ENCODE measurements at places on chromosomes 1 and 21.

DNA sequence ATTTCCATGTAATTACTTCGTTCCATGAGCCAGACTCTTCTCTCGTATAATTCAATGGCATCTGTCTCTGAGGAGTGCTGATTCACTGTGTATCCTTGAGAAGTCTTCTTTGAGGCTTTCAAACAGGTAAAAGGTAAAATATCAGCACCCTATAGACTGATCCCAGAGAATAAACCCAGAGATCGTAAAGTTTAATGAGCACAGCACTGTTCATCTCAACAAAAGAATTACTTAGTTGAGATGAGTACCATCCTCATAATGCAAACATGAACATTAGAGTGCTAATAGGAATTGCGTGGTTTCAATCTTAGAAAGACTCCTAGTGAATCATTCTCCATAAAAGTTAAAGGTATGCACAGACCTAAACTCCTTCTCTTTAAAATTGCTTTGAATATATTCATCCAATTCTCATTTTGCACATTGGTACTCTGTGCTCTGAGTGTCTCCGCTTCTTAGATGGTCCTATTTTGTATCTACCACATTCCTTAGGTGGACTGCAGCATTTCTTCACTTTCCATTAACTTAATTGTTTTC is 97.2 kb downstream of the TBX15 start:
- DNase-seq, result no peak

DNA sequence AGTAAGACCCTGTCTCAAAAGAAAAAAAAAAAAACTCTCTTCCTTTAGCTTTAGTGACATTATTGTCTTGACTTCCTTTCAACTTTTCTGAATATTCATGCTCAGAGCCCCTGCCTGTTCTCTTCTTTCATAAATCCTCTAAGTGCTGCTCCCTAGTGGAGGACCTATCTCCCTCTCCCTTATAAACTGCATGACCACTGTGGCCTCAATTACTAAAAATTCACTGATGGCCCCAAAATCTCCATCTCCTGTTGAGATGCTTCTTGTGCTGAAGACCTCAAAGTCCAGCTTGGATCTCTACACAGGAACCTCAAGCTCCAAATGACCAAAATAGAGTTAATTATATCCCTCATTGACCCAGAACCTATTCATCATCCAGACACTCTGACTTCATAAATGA is 7.8 kb downstream of the ITLN1 start:
- DNase-seq, result no peak

DNA sequence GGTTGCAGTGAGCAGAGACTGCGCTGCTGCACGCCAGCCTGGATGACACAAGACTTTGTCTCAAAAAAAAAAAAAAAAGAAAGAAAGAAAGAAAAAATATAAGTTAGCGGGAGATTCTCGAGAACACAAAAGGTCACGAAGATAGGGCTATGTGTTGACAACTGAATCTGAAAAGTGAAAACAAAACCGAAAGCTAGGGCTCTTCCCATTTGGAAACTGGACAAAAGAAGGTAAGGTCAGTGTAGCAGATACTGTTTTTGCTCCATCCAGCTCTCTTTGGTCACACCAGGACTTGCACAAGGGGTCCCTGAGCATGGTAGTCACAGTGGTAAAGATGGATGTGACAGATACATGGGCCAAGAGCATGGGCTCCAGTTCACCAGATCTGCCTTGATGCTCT is 60.4 kb upstream of the MAP10 start:
- no peak for DNase-seq

DNA sequence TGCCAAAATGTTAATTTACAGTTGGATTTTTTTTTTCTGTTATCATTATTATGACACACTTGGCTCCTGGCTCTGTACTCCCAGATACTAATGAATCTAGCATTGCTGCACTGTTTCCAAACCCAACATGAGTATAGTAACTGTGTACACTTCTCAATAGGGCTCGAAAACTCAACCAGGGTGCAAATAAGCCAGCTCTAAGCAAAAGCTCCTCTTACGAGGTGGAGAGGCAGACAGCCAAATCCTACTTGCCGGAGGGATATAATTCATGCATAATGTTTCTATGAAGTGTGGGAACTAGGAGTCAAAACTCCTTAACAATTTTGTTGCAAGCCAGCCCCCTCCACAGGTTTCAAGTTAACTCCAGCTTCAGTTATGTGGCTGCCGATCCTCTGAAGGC is 510.4 kb upstream of the ZP4 start:
- no peak for DNase-seq

DNA sequence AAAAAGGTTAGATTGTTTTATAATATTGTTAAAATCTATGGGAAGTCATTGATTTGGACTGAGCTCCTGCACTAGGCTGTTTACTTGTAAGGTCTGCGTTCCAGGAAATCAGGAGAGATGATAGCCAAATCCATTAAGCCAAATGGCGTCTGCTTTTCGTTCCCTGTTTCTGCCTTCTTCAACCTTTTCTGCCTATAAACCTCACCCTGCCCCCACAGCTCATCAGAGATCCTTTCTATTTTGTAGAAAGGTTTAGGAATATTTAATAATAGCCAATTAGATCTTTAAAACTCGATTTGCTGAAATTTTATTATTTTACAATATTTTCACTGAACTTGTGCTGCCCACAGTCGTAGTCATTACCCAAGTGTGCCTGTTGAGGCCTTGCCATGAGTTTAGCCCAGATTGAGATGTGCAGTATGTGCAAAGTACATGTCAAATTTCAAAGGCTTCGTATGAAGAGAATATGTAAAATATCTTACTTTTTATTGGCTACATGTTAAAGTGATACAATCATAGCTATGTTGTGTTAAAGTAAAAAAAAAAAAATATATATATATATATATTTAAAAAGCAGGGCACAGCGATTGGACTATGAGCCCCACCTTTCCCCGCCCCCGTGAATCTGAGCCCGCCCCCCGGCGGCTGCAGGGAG is 444 bp upstream of the IARS2 start:
- no peak for DNase-seq

GRCh38 chr1:234212764-234213657 is 160.2 kb upstream of the COA6 start:
- DNase-seq, result peak; percentile 39

- DNase-seq, result no peak
Measured at GRCh38 chr1:169486281-169487051, 722 bp upstream of the SLC19A2 start.

DNA sequence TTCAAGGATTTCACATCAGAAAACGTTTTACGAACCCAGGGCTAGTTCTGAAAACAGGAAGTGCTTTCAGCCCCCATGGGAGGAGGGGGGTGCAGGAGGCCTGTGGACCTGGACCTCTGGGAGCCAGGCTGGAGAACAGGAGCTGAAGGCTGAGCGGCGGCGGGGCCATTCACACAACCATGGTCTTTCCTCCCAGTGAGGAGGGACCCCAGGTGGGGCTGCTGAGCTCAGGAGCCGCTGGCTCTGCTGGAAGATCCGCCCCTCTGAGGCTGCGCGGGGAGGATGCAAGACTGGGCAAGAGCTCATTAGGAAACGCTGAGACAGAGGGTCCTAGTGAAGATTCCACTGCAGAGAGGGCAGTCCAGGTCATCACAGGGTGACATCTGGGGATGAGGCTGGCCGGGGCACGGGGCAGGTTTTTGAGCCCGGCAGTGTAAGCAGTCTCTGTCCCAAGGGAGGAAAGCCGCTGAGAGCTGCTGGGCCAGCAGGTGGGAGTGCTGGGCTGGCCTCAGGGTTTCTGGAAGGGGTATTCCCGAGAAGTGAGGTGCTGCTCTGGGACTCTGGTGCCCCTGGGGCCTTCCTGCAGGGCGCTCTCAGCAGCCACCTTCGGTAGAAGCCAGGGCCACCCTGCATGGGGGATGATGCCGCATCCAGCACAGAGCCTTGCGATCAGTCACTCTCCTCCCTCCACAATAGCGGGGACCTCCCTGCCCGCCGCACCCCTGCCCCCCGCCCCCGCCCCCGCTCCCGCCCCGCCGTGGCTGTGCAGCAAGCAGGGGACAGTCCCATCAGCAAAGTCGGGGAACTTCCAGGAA is 7.5 kb downstream of the MX2 start:
- no peak for DNase-seq

DNA sequence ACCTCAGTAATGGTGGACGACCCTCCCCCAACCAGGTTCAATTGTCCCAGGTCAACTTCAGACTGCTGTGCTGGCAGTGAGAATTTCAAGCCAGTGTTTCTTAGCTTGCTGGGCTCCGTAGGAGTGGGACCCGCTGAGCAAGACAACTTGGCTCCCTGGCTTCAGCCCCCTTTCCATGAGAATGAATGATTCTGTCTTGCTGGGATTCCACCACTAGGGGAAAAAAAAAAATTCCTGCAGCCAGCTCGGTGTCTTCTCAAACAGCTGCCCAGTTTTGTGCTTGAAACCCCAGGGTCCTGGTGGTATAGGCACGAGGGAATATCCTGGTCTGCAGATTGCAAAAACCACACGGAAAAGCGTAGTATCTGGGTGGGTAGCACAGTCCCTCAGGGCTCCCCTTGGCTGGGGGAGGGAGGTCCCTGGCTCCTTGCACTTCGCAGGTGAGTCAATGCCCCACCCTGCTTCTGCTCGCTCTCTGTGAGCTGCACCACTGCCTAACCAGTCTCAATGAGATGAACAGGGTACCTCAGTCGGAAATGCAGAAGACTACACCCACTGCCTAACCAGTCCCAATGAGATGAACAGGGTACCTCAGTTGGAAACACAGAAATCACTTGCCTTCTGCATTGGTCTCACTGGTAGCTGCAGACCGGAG is 41.5 kb downstream of the GBP6 start:
- DNase-seq, result no peak

GRCh38 chr1:205030896-205031295 is 12.1 kb upstream of the CNTN2 start:
- no peak for DNase-seq

DNA sequence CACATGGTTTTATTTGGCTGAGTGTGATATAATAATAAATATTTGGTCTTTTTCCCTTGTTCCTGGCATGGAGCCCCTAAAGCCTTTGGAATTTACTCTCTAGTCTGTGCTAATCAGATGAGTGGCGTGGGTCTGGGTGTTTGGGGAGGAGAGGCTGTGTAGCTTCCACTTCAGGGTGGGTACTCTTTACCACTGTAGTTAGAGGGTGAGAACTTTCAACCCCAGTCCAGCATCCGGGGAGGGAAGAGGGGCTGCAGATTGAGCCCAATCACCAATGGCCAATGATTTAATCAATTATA is 20.0 kb downstream of the USP25 start:
- no peak for DNase-seq

DNA sequence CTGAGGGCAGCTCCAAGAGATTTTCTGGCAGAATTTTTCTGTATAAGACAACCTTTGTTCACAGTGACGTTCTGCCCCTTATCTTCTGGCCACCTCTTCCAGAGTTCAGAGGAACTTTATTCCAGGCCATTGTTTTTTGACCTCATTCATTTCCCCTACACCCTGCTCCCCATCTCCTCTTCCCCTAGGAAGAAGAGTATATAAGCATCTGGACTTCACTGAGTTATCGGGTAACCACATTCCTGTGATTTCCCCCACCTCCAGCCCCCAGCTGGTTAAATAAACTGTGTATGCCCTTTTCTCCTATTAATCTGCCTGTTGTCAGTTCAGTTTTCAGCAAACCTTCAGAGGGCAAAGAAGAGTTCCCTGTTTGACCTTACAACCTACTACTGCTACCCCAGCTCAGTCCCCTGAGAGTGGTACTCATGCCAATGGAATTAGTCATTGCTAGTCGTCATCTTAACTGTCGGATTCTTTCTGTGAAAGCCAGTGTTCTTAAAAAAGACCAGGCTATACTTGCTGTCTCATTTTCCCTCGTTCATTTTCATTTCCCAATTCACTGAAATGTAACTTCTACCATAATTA is 14.3 kb upstream of the ALG14 start:
- no peak for DNase-seq

GRCh38 chr1:46605232-46605631 is 1.2 kb upstream of the MKNK1 start:
- no peak for DNase-seq

- DNase-seq, result no peak
Measured at GRCh38 chr1:153550827-153551500, 1.9 kb upstream of the S100A3 start.

Data from MM.1S (cell line).